ENCODE measurements at places on chromosomes 2 and 18.

GRCh38 chr2:168314236-168314635, 66.8 kb upstream of the STK39 start:
- no peak for DNase-seq

GRCh38 chr2:199911877-199912161, 726 bp downstream of the C2orf69 start:
- no peak for DNase-seq

GRCh38 chr2:159941729-159942128, 120.7 kb downstream of the PLA2R1 start:
- no peak for DNase-seq

DNA sequence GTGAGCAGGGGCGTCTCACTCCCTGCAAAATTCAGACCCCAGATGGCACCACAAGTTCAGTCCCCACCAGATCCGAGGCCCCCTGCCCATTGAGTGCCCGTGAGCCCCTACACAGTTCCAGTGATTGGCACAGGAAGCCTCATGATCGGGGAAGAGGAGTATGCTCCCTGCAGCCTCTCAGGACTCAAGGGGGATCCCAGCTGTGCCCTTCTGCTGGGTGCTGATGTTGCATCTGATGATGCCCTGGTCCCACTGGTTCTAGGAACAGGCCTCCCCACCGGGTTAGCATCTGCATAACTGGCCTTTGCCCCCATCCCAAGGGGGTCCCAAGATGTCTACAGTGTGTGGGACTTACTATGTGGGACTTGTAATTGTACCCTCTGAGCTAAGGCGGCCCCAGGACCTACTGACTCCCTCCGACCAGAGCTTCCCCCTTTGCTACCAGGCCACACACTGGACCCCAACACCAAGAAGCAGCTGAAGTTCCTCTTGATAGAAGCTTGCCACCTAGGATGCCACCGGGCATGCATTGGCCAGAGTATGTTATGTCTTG, 8.6 kb downstream of the ALPG start:
- no peak for DNase-seq

DNA sequence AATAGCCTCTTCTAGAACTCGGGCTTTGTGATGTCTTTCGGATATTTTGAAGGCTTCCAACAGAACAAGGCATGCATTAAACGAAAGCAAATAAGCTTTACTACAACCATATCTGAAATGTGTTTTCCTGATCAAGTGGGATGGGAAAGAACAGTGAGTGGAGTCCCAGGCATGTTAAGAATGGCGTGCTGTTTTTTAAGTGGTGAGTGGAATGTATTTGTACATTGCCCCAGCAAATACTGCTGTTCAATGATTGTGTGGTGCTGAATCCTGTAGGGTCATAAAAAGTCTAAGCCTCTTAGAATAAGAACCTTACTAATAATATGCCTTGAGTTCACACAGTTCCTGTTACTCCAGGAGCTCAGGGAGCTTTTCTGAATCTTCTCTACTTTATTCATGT, 52.5 kb downstream of the POMC start:
- DNase-seq, result no peak

GRCh38 chr2:217033186-217033585, 173.3 kb upstream of the TNP1 start:
- DNase-seq, result no peak

DNA sequence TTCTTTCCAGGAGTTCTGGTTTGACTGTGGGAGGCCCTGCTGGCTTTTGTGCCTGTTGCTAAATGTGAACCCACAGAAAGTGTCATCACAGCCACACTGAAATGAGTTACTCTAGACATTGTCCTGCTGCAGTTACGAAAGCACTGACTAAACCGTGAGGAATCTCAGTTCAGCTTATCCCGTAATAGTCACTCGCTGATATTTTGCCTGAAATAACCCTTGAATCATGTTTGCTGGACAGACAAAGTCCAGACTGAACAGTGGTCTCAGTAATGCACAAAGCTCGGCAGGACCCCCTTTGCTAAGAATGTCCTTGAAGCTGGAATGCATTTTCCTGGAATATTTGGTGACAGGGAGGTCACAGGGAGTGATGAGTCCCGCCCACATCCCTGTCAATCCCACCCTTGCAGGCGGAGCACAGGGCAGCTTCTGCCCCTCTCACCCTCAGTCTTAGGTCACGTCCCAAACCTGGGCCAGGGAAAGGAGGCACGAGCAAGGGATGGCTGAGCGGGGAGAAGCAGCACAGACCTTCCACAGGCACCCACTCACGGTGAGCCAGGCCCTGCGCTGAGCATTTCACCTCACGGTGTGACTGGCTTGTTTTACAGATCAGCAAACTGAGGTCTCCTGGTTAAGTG, 53.4 kb downstream of the ADI1 start:
- DNase-seq, result no peak

DNA sequence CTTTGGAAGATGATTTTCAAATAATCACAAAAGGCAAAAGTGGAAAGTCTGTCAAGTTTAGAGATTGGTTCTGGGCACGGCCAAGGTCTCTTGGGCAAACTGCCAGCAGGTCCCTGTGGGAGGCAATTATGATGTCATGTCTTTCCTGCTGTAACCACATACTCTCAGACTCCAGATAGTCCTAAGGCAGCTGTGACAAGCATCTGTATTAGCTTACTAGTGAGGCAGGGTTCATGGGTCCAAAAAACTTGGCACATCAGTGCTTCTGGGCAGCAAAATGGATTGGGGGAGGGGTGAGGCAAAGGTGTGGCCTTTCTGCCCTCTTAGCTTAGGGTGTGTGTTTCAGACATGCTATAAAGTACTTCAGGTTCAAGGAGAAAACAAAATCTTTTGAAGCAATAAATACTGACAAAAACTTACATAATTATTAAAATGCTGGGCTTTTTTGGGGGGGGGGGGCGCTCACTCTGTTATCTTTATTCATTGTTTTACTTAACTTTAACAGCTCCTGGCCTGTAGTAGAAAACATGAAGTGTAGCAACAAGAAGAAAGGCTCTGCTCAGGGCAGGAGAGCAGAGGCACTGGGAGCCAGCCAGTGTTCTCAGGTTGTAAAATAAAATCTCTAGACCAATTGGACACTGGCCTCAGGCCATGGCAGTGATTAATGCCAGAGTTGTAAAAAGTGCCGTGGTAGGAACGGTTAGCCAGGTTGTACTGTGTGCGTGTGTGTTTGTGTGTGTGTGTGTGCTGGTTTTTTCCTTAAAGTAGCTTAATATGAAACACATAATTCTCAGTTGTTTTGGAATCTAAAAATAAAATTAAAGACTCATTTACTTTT, 14.3 kb upstream of the TANC1 start:
- no peak for DNase-seq

- no peak for DNase-seq
These were observed 207.5 kb downstream of the STK39 start for GRCh38 chr2:168039881-168040280.

DNA sequence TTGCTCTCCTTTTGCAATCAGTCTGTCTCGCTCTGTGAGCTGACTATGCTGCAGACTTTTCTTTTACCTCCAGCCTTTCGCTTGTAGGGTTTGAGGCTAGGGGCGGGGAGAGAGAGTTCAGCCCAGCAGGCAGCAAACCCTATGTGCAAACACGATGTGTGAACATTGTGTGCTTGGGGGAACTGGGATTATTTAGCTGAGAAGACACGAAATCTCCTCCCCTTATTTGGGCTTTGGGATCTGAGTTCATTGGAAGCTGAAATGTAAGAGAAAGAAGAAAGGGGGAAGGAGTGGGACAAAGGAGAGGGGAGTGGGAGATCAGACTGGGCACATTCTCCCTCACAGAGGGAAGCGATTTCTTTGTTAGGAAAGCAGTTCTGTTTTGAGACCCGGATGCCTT, 189.6 kb upstream of the TNP1 start:
- no peak for DNase-seq

DNA sequence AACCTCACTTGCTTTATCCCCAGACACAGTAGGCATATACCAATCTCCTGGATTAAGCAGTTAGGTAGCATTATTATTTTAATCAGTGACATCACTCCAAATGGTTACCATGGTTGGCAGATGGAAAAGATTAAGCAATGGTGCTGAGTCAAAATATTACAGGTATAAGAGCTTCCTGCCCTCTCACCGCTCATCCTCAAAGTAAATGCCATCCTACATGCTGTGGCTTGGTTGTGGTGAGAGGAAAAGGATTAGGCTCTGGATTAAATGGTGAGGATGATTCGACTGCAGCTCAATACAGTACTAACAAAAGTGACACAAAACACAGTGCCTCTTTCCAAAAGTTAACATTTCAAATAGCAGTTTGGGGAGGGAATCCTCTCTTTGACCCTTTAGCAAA, 108.9 kb upstream of the ACAA2 start:
- DNase-seq, result no peak

- no peak for DNase-seq
These were observed 1488.0 kb upstream of the CELF4 start for GRCh38 chr18:39053571-39053970.

DNA sequence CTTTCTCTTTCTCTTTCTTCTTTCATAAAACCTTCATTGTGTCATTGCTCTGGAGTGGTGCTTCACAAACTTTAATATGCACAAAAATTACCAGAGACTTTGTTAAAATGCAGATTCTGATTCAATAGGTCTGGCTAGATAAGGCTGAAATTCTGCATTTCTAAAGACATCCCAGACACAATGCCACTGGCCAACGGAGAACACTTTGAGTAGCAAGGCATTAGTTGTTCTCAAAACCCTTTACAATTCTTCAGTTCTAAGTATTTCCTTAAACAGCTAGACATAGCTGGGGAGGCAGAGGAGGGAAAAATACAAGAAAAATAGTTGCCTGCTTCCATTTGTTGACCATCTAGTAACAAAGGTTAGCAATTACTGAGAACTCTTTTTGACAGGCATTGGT, 101.8 kb upstream of the PIK3C3 start:
- no peak for DNase-seq

DNA sequence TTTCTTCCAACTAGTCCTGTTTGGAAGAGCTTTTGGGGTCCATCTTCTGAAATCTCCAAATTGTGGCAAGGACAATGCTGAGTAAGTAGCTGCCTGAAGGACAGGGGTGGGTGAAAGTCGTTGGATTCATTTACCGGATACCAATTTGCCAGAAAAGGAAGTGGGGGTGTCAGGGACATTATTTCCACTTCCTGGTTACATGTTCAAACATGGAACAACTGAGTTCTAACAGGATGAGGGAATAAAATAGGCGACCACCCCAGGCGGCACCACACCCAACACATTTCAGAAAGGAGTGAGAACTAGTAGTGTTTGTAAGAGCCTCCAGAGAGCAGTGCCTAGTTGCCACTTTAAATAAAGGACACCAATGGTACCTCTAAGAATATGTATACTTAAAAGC, 158.6 kb upstream of the SERTAD2 start:
- no peak for DNase-seq

GRCh38 chr2:227819398-227819697, 5.7 kb downstream of the CCL20 start:
- no peak for DNase-seq

DNA sequence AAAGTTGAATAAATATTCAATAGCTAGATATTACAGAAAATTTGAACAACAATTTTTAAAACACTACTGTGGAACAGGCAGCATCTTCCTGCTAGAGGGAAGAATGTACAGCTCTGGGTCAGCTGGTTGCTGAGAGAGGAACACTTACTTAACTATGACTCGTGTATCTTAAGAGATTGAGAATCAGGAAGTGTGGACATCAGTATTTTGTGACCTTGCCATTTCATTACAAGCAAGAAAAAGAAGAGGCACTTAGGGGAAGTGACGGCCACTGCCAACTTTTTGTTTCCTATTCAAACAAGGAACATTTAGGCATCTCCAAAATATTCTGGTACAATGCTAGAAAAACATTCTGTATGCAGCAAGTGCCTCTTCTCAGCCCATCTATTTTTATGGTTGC, 45.9 kb downstream of the ITPRID2 start:
- DNase-seq, result no peak

- DNase-seq, result no peak
These were observed 117.0 kb upstream of the CYP1B1 start for GRCh38 chr2:38192976-38193375.

DNA sequence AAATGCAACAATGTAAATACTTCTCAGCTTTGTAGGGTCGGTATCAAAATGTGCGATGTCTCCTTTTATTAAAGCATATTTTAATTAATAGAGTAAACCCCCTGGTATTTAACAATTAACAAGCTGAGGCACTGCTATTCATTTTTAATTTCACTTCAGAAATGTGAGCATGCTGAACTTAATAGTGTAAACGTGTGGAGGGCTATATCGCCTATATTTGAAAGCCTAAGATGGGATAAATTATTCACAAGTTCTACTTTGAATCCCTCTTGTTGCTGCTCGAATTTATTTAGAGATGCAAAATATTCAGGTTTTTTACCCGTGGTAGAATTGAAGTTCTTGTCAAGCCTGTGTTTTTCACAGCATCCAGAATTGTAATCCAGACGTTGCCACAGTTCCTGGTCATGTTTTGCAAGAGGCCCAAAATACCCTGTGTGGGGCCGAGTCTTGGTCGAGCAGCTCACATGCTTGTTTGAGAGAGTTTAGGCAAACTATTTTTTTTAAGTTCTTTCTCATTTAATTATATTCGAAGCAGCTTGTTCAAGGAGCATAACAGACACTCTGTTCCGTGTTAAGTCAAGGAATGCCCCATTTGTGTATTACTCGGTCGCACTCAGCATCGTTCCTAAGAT, 2.5 kb downstream of the SALL3 start:
- DNase-seq, result no peak

DNA sequence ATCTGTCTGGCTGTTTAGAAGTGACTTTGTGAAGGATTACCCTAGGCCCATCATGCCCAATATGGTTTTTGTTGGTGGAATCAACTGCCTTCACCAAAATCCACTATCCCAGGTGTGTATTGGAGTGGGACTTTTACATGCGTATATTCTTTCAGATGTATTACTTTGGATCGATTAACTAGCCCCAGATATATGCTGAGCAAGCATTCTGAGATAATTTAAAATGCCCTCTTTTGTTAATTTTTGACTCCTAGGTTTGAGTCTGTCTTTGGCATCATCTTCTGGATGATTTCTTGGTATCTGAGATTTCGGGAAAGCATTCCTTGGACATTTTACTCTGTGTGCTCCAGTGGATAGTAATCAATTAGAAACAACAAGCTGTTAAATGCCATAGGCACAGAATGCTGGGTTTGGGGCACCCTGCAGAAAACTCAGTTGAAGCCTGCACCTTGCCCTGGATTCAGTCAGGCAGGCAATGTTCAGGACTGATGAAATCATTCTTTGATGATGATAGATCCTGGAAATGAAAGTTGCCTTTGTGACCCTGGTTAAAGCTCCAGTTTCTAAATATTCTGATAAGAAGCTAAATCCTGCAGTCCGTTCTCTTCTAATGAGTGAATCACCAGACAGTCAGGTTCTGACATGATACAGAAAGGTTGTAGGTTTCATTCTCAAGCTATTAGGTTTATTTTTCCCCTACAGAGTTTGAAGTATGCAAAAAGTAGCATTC, 1.1 kb downstream of the UGT1A1 start:
- no peak for DNase-seq

GRCh38 chr2:150557020-150557600, 69.6 kb upstream of the RND3 start:
- no peak for DNase-seq

- DNase-seq, result no peak
These were observed 132.3 kb upstream of the RIOK3 start for GRCh38 chr18:23320709-23321236.

- DNase-seq, result no peak
These were observed 134.8 kb downstream of the SH3BP4 start for GRCh38 chr2:235086481-235087184.
